AG09309 (cell line): ENCODE measurements at places on chromosomes 7 and 10.
A peak's percentile ranks its signal among the peaks of the same experiment; 100 is the strongest.

DNA sequence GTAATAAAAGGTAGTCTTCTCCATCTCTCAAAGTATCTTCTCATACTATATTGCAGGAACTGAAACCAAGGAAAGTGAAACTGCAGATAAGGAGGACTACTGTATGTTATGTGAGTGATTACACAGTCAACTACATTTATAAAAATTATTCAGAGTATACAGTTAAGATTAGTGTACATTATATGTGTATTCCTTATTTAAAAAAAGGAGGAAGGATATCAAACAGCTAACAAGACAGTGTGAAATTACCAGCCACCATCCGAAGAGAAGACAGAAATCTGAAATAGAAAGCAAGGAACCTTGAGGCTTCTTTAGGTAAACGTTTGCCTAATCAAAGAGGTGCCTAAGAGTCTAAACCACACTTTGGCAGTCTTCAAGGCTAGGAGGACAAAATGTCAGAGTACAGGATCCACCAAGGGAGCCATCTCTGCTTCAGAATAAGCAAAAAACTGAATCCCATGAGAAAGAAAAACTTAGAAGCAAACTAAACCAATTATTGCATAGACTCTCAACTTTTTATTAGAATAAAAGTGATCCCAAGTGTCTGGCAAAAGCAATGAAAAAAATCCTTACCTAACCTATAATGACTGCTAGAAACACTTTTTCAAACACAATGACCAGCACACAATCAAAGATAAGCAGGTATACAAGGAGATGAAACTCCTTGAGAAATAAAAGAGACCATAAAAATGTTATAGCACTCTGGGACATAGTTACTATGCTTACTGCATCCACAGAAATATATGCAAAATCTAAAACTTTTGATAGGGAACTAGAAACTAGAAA, 6.4 kb downstream of the USP6NL start:
- no peak for DNase-seq

DNA sequence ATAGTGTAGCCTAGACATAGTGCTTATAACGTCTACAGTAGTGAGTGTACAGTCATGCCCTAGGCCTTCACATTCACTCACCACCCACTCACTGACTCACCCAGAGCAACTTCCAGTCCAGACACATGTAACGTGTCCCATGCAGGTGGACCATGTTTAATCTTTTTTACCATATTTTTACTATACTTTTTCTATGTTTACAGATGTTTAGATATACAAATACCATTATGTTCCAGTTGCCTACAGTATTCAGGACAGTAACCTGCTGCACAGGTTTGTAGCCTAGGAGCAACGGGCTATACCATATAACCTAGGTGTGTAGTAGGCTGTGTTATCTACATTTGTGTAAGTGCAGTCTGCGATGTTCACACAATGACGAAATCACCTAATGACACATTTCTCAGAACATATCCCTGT, 11.0 kb downstream of the MPP7 start:
- peak; percentile 45 for DNase-seq

DNA sequence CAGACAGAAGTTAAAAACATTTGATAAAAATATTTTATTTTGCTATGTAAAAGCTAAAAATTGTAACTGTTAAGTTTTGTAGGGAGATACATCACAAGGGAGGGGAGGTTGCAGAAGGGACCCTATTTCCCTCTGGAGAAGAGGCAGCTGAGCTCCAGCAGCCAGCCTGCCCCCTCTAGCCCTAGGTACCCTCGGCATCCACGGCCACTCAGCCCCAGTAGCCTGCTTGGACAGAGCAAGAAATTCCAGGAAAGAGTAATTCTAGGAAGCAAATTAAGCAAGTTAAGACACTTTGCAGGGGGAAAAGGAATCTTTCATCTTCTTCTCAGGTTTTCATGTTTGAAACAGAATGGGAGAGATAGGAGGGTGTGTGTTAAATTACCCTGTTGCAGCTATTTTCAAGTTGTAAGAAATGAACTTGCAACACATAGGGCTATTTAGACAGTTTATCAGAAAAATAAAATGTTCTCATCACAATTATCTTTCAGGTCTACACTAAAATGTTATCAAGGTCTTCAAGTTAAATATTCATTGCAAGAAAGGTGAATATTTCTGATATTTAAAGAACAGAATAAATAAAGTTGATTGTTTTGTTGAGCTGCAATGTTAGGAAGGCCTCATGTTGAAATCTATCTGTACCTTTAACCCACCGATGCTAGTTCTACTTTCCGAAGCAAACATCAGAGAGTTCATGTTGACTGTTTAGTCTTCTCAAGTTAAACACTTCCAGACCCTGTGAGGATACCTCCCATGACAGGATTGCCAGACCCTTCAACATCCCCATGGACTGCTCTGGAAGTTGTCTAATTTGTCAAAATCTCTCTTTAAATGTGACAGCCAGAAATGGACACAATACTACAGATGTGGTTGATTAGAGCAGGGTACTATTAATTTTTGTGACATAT, 5.5 kb downstream of the SGCE start:
- no peak for DNase-seq

- DNase-seq = no peak
These were observed 126.5 kb downstream of the DOCK4 start for GRCh38 chr7:112079673-112080072.

DNA sequence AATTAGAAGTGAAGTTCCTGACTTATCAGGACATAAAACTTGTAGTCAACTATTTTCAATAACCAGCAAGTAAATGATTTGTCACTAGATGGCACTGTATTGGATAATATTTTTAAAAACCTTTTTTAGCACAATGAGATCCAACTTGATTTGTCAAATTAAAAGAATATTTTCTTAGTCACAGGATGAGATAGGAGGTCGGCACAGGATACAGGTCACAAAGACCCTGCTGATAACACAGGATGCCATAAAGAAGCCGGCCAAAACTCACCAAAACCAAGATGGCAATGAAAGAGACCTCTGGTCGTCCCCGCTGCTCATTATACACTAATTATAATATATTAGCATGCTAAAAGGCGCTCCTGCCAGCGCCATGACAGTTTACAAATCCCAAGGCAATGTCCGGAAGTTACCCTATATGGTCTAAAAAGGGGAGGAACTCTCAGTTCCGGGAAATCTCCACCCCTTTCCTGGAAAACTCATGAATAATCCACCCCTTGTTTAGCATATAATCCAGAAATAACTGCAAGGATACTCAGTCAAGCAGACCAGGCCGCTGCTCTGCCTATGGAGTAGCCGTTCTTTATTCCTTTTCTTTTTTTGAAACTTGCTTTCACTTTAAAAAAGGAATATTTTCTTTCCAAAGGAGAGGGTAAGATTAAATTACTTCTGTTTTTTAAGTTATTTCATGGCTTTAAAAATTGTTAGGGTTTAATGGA, 255.7 kb upstream of the MKLN1 start:
- no peak for DNase-seq

DNA sequence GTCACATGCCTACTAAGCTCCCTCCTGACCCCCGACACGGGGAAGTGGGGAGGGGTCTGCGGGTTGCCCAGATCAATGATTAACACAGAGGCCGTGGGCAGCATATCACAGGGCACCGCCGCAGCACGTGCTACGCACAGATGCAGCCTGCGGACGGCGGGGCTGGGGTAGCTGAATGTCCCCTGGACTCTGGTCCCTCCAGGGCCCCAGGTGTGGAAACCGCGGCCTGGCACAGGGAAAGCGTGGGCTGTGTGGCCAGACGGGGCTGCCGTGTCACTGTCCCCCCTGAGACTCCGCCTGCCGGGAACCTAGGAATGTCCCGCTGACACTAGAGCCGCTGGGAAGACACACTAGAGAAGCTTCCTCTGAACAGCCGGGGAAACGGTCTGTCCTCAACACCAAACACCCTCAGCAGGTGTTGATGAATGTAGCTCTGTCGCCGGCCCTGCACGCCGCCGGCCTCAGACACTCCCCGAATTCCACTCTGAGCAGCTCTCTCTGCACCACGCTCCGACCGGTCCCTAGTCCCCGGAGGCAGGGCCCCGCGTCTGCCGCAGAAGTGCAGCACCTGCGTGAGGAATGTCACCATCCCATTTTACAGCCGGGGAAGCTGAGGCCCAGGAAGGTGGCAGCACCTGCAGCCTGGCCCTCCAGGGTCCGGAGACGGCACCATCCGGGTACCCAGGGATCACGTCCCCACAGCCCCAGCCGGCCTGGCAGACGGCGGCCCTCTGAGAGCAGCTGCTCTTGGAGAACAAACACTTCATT, 33.4 kb upstream of the PDGFA start:
- DNase-seq = no peak

DNA sequence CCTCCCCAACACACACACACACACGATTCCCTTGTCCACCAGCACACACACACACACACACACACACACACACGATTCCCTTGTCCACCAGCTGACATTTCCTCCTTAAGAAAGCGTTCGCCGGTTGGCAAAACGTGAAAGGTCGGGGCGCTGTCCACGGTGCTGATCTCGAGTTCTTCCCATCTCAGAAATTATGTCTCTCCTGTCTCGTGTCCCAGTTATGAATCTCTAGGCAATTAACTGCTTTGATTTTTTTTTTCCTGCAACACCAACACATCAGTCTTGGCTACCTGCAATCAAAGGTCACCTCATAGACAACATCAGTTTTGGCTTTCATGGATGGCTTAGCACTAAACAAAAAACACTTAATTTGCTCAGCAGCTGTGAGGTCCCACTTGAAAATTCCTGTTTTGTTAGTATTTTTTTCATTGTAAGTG, 1.9 kb downstream of the INA start:
- no peak for DNase-seq

DNA sequence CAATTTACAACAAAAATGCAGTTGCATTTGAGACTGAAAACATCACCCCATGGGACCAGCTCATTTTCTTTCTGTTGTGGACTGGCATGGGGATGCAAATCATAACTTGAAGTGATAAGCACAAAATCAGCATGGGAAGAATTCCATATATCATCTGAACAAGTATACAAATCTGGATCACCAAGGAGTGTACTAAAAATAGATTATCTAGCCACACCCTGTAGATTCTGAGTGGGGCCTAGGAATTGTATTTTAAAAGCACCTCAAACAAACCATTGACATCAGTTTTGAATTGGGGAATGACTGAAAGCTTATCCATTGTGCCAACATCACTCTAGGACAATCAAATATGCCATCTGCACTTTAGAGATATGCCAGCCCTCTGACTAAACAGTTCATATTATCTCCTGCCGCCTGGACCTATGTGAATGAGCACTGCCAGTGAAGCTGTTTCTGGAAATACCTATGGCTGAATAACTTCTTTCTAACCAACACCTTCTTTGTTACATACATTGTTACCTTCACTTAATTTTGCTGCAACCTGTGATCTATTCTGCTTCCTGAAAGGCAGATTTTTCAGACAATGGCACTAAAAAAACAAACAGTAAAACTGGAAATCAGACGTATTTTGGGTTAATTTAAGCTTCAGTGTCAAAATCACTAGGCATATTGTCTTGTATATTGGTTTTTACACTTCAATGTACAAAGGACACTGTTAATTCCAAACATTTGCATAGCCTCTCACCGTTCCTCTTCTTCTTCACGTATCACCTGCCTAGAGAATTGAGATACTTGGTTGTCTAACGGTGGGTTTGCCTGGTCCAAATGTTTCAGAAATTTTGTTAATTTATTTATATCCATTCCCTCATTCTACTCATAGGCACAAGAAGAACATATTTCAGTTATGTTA, 42.4 kb upstream of the HGF start:
- DNase-seq = no peak

DNA sequence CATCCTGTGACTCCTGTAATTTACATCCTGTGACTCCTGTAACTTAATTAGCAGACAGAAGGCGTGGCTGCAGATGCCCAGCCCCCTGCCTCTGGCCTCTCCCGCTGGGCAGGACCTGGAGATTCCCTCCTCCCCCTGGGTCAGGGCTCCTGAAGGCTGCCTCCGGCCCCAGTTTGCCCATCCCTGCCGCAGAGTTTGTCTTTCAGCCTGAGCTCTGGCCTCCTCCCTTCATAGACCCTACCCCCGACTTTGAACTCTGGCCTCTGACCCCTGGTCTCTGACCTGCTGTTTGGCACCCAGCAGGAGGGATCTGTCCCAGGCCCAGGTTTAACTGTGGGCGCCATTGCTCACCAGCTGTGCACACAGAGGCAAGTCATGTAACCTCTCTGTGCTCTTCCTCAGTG, 45.6 kb downstream of the ELFN1 start:
- no peak for DNase-seq

- no peak for DNase-seq
These were observed 196.7 kb downstream of the HGF start for GRCh38 chr7:81573128-81573527.

DNA sequence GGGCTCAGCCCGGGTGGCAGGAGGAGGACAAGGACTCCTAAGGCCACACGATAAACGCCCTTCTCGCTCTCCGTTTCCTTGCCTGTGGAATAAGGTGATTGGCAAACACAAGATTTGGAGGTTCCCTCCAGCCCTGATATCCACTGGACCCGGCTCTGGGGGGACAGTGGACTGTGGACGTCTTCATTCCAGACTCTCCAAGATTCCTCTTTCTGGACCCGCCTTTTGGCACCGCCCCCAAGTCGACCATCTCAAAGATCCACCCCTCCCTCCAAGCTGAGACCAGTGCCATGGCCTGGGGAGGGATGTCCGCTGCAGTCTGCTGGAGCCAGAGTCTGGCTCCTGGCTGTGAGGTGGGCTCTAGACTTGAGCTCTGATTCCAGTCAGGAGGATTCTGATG, 23.6 kb downstream of the ZNF783 start:
- no peak for DNase-seq

DNA sequence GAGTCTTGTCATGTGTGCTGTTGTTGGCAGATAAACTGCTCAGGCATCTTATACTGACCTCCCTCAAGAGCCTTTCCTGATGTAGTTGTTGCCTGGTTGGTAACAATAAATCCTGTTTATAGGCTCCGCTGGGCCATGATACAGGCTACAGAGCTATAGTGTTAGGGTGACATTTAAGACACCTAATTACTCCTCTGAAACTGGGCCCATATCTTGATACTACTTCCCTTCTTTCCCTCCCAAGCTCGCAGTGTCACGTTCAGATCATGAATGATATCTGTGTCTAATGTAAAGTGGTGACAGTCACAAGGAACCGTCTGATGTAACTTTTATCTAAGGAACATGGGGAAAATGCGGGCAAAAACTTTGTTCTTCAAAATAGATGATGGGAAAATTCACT, 35.4 kb downstream of the CROT start:
- DNase-seq = no peak

DNA sequence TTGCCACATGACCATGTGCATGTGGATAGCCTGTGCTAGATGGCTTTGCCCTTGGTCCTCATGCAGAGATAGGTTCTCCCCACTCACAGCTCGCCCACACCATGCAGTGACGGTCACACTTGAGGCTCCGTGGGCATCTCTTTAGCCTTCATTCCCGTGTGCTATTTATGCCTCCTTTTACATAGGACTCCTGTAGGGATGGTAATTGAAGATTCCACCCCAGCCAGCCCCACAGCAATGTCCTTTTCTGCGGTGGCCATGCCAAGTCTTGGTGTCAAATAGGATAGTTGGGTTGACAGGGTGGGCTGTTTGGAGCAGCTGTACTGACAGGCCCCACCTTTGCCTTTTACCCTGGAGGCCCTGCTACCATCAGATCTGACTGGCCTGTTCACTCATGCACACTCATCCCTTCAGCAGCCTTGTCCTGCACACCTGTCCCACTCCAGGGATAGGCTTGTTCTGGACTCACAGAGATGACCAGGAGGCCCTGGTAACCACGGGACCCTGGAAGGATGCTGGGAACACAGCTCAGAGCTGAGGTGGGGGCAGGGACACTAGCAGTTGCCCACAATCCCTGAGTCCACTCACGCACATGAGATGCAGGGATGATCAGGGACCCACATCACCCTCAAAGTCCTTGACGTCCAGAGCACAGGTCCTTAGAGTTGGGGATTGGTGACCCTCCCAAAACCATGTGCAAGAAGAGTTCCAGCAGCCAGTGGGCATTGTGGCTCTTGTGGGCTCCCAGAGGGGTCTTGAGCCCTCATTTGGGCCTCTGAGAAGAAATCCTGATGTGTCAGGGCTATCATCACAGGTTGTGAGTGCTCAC, 71.2 kb downstream of the ADCY1 start:
- DNase-seq = no peak
